ENCODE measurements at places on chromosomes 6 and 20.

- peak; percentile 95 for DNase-seq
Observed at GRCh38 chr6:56938649-56939191, 16.2 kb upstream of the BEND6 start.

DNA sequence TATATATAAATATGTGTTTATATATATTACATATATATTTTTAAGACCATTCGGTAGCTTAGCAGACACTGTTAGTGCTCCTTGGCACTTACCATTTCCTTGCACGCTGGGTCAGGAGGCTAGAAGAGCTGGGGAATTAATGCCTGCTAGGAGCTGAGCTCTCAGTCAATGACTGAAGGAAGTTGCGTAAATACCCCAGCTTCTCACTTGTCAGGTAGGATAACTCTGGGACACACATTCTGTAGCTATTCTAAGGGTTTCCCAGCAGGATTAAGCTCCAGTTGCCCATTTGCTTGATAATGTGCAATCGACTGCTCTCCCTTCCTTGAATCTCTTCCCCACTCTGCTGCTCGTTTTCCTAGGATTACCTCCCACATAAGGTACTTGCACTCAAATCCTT, 15.7 kb upstream of the DNAAF9 start:
- no peak for DNase-seq

- DNase-seq, result no peak
Observed at GRCh38 chr20:37972256-37973058, 60.8 kb downstream of the TTI1 start.

- DNase-seq, result peak; percentile 87
Observed at GRCh38 chr6:138540468-138540867, 41.2 kb upstream of the NHSL1 start.

DNA sequence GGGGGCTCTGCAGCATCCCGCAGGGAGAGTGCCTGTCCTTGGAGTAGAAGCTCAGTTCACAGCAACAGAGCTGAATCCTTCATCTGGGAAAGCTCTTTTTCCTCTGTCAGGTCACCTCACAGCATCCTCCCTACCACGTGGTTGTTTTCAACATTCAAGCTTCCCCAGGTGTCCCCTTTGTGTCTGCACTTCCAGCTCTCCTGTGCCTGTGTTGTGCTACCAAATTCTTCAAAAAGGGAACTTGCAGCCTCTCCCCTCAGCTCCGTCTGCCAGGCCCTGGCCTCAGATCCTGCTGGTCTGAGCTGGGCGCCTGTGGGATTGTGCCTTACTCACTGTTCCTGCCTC, 108.4 kb downstream of the FOXF2 start:
- no peak for DNase-seq

DNA sequence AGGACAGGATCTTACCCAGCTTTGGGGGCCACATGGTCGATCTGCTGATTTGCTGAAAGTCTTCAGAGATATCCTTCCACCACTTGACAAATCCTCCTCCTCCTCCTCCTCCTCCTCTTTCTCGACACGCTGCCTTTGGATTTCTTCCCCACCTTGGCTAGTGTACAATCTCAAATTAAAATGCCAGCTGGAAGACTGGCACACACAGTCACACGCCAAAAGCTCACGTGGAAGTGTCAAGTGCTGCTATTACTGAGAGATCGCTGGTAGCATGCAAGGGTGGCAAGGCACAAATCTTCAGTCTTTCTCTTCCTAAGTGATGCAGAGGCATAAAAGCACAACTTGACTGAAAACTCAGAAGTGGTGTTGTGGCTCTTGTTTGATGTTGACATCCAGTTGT, 35.3 kb downstream of the GPR6 start:
- DNase-seq, result no peak

DNA sequence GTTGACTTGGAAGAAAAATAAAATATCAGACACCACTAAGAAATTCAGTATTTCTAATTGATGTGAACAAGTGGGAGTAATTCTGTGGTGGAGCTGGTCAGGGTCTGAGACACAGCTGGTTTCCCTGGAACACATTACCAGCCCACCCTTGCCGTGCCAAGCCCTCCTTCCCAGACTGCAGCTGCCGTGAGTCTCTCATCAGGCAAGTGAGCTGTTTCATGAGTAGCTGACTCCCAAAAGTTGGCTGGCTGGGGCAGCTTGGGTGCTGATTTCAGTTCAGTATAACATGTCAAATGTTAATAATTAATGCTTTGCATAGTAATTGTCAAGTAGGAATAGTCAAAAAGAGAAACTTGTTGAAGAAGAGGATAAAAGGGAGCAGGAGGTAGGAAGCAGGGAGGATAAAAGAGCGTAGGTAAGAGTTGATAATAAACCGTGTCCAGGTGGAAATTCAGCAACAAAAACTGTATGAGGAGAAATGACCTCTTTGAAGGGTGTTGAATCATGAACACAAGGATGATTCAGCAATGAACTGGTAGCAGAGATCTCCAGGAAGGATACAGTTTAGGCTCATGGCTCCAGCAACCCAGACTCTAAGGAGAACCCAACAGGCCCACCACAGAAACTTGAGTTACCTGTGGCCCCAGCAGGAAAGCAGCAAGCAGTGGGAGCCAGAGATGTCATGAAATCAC, 110.9 kb upstream of the SSTR4 start:
- DNase-seq, result no peak

DNA sequence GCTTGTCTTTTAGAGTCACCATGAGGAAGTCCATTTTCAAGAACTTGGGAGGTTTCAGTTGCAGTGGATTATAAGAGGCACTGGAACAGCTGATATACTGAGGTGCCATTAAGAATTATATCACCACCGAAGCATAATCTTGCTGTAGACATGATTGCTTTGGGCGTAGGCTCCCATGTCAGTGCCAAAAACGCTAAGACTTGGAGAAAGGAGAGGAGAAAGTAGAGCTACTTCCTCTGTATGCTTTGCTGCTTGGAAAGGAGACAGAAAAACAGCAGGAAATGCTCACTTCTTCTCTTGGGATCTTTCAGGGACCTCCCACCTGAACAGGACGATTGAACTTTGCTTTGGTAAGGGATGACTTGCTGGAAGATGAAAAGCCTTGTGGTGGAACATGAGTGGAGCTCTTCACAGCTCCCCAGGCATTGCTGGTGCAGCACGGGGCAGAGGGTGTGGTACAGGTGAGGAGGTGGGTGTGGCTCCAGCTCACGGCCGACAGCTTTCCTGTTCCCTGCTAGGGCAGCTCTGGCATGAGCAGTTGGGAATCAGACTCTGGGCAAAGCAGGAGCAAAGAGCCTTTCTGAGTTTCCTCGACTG, 190.4 kb upstream of the JAG1 start:
- DNase-seq, result peak; percentile 12

DNA sequence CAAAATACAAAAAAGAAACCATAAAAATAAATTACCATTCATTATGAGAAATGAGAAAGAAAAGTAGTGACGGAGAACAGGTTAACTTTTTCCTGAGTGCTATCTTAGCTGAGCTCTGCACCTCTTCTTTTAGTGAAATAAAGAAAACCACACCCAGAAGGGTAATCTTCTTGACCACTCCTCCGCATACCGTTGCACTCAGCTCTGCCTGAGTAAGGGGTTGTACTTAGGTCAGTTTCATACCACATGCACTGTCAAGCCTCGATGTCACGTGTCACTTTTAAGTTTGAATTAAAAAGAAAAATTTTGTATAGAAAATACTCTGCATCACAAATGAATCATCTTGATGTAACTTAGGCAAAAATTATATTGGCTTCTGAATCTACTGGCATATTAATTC, 2.8 kb downstream of the EZR start:
- no peak for DNase-seq

GRCh38 chr6:33607126-33607783, 13.9 kb upstream of the ITPR3 start:
- no peak for DNase-seq

DNA sequence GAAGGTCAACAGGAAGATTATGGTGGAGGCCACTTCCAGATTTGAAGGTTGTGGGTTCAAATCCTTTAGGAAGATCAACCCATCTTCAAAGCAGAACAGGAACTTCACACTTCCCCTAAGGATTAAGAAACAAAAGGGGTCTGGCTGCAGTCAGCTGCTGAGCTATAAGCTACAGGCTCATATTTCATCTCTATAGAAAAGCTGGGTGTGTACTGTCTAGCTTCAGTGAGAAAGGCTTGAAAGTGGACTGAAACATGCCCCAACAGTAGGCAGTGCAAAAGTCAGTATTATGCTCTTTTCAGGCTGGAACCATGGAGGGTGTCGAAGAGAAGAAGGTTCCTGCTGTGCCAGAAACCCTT, 60.1 kb upstream of the SPDEF start:
- no peak for DNase-seq

Measured in brain microvascular endothelial cell (primary cell).